ENCODE measurements at places on chromosomes 5 and 9.
A peak's percentile ranks its signal among the peaks of the same experiment; 100 is the strongest.

GRCh38 chr5:108749128-108749861 lies 1.6 kb downstream of the FER start:
- DNase-seq: peak; percentile 41

DNA sequence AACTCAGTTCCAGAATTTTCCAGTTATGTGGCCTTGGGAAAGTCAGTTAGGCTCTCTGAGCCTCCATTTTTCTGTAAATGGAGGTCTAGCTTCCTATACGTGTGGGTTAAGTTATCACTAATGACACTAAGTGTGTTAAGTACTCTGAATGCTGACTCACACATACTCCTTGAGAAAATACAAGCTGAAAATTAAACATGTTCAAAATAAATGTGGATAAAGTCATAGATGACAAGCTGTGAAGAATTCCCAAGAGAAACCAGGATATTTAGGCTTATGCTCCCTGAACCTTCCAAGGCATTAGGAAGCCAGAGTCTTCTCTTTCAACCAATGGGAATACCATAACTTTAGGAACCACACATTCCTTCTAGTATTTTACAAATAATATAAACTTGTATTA lies 58.1 kb downstream of the ABCA1 start:
- DNase-seq: no peak

DNA sequence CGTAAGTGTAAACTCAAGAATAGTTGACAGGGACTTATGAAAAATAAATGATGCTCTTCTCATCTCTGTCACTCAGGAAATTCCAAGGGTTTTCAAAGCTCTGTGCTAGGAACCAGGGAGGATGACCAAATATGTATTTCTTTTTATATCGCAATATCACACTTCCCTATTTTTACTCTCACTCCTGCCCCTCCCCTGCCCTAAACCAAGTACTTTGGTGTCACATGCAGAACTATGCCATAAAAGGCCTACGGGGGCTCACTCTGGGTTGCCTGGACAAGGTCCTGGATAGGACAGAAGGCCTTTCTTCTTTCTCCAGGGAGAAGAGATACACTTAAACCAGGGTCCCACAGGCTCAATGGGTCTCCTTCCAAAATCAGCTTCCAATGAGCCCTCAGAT lies 8.3 kb upstream of the RETREG1 start:
- DNase-seq: no peak

DNA sequence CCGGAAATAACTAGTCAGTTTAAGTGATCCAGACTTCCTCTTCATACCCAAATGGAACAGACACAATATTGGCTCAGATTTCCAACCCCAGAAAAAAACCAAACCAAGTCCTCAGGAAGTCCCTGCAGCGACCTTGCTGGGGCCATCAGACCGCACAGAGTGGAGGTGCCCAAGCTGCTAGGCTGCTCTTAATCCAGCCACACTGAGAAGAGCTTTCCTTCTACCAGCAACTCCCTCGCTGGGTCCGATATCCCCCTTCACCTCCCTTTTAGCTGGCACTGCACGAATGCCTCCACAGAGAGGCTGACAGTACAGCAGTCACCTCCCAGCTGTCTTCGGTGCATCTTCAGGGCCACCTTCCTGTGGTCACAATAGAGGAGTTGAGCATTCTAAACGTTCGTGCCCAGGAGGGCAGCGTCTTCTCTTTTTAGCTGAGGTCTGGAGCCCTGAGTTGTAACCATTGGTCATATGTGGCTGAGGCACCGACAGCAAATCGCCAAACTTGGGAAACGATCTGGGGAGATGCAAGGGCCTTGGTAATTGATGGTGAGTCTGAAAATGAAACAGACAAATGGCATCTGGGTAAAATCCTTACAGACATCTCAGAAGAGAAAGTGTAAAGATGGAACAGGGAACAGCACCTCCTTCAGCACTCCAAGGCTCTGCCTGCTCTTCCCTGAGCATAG lies 5.7 kb downstream of the NAIF1 start:
- DNase-seq: no peak

GRCh38 chr9:89647366-89648128 lies 42.7 kb downstream of the GADD45G start:
- no peak for DNase-seq

DNA sequence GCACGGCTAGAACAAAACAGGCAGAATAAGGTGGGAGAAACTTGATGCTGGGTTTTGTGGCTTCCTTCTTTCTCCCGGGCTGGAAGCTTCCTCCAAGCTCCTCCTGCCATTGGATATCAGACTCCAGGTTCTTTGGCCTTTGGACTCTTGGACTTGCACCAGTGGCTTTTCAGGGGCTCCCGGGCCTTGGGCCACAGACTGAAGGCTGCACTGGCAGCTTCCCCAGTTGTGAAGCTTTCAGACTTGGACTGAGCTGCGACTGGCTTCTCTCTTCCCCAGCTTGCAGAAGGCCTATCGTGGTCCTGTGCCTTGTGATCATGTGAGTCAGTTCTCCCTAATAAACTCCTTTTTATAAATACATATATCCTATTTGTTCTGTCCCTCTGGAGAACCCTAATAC lies 364.4 kb downstream of the DNAH5 start:
- DNase-seq: no peak

GRCh38 chr9:23771746-23772384 lies 54.2 kb downstream of the ELAVL2 start:
- DNase-seq: no peak

DNA sequence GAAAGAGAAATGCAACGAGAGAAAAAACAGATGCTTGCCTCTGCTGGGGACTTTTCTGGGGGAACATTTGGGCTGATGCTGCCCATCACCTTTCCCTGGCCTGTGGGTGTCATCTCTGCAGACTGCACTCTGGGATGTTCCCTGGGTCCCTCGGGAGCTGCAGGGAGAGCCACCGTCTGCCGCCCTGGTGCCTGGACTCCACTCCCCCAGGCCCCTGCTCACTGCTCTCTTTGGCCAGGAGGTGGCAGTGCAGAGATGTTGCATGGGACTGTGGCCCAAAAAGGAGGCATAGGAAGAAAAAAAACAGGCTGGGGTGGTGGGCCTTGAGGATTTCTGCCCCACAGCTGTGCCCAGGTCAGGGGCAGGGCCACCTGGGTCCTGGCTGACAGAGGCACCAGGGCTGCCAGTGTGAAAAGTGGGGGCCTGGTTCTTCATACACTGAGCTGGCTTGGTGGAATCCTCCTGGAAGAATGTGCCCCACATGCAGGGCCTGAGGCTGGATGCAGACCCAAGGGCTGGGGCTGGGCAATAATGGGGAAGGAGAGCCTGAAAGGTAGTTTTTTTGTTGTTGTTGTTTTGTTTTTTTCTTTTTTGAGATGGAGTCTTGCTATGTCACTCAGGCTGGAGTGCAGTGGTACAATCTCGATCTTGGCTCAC lies 353.6 kb downstream of the SLIT3 start:
- DNase-seq: peak; percentile 71

GRCh38 chr9:98333703-98334582 lies 78.5 kb upstream of the TBC1D2 start:
- DNase-seq: peak; percentile 72

- no peak for DNase-seq
These were observed 41.1 kb downstream of the LAMC3 start for GRCh38 chr9:131049829-131050715.

DNA sequence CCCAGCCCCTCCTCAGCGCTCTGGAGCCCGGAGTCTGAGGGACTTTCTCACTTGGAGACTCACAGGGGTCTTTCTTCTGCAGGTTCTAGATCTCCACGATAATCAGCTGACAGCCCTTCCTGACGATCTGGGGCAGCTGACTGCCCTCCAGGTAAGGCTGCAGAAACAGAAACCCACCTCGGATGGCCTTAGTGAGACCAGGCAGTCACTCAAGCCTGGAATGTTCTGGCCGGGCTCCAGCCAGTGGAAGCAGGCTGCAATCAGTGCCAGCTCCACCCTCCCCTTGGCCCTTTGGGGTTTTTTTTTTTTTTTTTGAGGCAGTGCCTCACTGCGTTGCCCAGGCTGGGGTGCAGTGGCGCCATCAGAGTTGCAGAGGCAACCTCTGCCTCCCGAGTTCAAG lies 7.6 kb downstream of the LRSAM1 start:
- DNase-seq: peak; percentile 34

GRCh38 chr5:100130307-100130706 lies 404.9 kb upstream of the FAM174A start:
- no peak for DNase-seq

DNA sequence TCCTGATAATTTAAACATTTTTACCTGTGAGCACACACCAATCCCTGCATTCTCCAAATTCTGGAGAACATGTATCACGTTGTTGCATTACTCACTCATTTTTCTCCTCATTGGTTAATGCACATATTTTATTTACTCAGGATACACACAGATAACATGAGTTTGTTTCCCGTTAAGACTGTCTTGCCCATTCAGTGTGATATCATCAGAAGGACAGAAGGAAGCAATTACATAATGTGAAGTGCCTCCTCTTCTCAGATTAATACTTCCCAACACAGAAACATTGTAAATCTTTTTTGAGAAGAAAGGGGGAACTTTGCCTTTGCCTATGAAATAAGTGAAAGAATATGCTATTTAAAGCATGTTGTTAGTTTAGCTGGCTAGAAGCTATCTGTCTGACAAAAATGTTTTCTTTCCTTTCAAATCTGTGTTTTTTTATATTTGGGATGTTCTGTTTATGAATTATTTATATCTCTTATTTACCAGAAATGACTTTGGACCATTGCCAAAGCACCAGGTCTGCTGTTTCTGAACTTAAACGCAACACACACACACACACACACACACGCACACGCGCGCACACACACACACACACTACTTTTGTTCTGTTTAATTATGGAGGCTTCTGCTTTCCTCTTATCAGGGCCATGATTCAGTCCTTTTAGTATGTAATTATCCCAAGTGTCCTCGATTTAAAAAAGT lies 186.5 kb downstream of the CHSY3 start:
- DNase-seq: no peak

GRCh38 chr5:120432861-120433260 lies 31.2 kb upstream of the PRR16 start:
- DNase-seq: no peak

GRCh38 chr9:93203026-93203717 lies 19.2 kb downstream of the WNK2 start:
- no peak for DNase-seq

- DNase-seq: peak; percentile 86
These were observed 99.0 kb upstream of the SLC1A3 start for GRCh38 chr5:36507332-36507952.

DNA sequence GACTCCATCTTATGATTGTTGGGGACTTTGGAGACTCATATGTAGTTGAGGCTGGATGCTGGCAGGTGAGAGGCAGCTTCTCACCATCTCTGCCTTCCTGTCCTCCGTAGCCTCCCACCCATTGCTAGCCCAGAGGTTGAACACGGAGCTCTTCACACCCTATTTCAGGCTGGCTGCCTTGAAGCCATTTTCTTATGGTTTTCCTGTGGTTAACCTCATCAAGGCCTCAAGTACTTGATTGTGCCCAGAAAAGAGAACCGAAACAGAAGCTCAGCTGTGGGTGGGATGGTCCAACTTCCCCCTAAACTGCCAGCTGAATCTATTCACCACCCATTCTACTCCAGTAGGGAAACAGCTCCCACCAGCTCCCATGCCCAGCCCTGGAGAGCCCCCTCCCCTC lies 102.9 kb downstream of the LIFR start:
- no peak for DNase-seq

GRCh38 chr9:85742597-85742936 lies 813 bp upstream of the AGTPBP1 start:
- DNase-seq: no peak

DNA sequence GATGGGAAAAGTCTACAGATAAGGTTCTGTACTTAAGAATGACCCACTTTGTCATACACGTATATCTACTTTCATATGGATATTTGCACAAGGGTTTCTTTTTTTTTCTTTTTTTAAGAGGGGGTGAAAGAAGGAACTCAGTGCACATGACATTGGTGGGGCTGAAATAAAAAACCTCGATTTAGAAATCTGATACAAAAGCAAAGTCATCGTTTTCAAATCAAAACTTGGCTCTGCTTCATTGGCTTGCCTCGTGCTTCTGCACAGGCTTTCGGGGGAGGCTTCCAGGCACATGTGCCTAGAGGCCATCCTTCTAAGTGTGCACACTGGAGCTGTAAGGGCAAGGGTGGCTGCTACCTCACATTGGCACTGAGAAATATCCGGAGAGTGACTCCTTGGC lies 31.1 kb downstream of the PTTG1 start:
- DNase-seq: no peak

- no peak for DNase-seq
These were observed 22.4 kb upstream of the ASTN2 start for GRCh38 chr9:117437283-117437682.

- no peak for DNase-seq
These were observed 74.7 kb downstream of the ANKRD55 start for GRCh38 chr5:56158331-56158960.

- no peak for DNase-seq
These were observed 113.4 kb upstream of the CNTLN start for GRCh38 chr9:17021387-17021970.

DNA sequence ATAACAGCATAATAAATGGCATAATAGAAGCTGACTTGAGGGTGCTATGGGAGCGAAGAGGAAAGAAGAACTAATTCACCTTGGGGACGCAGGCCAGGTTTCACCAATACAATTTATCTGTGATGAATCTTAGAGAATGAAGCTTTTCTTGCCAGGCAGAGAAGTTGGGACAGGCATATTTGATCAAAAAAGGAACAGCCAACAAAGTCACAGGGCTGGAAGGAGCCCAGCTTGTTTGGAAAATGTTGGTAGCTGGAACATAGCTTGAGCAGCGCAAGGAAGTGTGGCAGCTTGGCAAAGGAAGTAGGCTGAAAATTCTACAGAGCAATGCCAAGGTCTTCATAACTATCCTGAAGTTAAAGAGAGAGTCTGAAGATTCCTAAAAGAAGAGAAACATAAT lies 181.5 kb upstream of the OR13F1 start:
- DNase-seq: no peak

DNA sequence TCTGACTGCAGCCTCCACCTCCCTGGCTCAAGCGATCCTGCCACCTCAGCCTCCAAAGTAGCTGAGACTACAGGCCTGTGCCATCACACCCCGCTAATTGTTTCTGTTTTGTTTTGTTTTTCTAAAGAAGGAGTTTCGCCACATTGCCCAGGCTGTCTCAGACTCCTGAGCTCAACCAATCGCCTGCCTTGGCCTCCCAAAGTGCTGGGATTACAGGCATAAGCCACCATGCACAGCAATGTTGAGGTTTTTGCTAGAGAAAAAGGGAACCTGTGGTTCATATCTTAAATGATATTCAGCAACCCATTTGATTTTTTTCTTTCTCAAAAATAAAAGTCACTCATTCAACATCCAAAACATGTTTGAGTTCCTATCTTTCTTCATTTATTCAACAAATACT lies 20.4 kb upstream of the DELE1 start:
- DNase-seq: no peak

DNA sequence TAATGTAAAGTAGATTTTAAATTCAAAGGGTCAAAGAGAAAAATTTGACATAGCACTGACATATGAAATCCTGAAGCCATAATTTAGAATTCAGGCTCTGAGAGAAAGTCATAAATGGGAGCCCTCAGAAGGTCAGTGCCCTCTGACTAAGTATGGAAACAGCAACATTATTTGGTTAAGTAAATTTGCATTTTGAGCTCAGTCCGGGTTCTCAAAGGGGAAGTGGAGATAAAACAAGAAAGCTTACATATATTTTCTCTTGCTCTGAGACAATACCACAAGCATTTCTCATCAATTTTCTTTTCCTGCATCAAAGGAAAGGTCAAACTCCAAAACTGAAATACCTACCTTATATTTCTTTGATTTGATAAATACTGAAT lies 348.0 kb downstream of the SEMA5A start:
- DNase-seq: peak; percentile 25

GRCh38 chr5:169657127-169657526 lies 20.1 kb downstream of the DOCK2 start:
- no peak for DNase-seq
